ENCODE measurements at places on chromosomes 1 and 21.

- no peak for DNase-seq
Measured at GRCh38 chr1:42328047-42328625, 6.9 kb downstream of the FOXJ3 start.

DNA sequence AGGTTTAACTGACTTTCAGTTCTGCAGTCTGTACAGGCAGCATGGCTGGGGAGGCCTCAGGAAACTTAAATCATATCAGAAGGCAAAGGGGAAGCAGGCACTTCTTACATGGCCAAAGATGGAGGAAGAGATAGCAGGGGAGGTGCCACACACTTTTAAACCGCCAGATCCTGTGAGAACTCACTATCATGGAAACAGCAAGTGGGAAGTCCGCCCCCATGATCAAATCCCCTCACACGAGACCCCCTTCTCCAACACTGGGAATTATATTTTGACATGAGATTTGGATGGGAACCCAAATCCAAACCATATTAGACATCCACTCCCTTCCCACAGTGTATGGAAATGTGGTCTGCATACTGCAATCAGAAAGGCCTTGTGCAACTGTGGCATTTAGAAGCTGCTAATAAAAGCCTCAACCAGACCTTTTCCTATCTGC is 148.2 kb downstream of the FCRL5 start:
- no peak for DNase-seq

DNA sequence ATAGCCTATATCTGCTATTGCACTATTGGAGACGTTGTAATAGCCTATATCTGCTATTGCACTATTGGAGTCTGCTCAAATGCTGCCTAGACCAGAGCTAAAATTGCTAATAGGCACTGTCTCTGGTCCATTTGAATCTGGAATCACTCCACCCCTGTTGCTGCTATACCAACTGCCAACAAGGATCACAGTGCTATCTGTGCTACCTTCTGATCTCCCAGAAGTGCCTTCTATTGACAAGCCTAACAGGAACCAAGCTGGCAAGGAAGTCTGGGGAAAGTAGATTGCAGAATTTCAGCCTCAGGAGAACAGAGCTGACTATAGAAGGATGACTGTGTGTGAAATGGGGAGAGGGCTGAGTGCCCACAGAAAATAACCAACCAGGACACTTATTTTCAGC is 15.9 kb downstream of the RWDD3 start:
- no peak for DNase-seq

DNA sequence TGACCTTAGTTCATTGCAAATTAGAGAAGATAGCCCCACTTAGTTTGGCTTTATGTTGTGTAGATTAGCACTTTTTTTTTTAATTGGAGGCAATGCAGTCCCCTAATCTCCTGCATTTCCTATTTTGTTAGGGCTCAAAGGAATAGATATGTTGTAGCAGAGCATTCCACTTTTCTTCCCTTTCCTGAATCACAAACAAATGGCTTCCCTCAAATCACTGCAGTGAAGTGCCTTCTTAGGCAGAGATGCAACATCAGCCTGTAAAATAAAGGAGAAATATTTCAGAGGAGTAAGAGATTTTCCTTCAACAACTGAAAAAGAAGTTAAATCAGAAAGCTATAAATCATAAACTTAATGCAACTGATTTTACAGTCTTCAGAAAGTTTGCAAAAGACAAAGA is 271.8 kb upstream of the C1orf105 start:
- no peak for DNase-seq

DNA sequence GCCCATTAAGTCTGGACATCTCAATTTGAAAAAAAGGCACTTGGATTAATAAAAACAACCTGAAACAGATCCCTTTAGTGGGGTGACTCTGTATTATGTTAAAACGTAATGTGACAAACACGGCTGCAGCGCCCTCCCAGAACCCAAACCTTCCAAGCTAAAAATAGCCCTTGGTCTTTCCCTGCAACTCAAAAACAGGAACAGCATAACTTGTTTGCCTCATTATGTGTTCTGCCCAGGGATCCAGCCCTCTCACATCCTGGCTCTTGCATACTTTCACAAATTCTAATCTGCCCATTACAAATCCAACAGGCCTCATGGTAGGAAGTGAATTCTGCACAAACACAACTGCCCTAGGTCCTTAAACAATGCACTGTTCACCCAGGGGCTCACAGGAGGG is 94.7 kb upstream of the GADD45A start:
- peak; percentile 86 for DNase-seq

- DNase-seq, result no peak
Measured at GRCh38 chr21:16059981-16060380, 330.2 kb downstream of the USP25 start.

DNA sequence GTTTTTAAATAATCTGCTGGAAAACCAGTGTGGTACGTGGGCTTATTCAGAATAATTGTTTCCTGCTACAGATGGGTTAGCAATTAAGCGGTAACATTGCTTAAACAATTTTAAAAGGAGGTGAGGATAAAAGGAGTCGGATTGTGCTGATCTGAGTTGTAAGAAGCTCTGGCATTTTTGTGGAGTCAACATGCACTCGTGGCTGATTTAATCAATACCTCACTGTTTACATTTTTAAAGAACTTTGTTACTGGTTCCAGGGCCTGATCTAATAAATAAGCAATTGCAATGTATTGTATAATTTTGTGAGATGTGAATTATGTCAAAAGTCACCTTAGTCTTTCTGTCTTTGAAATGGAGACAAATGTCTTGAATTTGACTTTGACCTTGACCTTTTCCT is 474.0 kb downstream of the SETD4 start:
- no peak for DNase-seq

GRCh38 chr1:200265881-200266280 is 144.0 kb downstream of the ZNF281 start:
- DNase-seq, result no peak

DNA sequence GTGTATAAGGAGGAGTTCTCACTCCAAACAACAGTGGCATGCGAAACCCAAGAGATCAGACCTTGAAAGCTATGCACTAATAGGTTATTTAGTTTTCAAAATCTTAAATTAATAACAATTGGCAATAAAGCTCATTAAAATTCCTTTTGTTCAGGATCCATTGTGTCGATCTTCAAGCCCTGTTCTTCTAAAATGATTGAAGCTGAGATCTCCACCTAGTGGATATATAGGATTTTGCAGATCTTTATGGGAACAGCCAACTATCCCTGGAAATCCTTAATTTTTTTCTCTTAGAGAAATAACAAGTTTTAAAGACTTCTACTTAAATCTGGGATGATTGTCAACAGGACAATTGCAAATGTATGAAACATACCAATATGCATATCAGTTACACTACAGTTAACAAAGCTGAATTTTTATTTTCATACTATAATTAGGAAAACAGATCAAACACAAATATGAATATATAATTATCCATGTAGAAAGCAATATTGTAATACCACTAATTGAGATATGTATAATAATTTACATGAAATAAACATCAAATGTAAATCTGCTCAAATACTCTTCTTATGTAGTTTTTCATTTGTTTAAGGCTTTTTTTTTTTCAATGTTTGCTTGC is 43.3 kb downstream of the LRRC53 start:
- no peak for DNase-seq

DNA sequence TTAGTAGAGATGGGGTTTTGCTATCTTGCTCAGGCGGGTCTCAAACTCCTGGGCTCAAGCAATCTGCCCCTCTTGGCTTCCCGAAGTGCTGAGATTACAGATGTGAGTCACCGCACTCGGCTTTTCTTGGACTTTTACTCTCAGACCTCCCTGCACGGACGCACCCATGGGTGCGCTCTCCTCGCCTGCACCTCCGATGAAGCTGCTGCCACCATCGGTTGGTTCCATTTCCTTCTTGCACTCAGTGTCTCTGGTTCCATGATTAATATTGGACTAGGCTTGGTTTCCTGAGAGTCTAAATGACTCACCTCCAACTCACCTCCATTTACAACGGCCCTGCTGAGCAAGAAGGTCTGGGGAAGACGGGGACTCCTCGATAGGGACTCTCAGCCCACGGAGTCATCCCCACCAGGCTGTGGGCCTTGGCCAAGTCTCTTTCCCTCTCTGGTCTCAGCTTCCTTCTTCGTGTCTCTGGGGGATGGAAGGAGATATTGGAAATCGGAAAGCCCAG is 6.7 kb upstream of the TNFRSF8 start:
- DNase-seq, result no peak

DNA sequence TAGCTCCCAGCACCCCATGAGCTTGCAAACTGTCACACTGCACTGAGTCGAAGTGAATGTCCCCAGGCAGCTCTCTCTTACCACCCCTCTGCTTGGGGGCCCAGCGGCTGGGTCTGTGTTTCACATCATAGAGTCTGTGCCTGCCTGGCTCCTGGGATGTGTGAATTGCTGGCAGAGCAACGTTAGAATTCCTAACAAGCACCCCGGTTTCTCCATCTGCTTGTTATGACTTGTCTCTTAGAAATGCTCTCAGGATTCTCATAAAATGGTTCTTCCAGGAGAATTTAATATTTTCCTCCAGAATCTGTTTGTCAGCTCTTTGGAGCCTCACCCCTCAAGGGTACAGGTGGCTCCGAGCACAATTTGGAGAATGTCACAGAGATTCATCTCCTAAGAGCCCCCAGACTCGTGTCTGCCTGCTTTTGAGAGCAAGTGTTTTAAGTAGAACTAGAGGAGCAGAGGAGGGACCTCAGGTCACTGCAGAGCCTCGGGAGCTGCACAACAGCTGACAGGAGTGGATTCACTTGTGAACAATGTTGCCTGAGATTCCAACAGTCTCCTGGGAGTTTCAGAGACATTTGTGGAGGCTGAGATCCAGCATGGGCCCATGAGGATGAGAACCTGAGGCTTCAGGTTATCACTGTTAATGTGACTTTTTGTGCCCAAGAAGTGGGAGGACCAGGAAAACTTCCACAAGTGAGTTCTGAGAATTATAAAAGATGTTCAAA is 131.5 kb downstream of the KCNJ6 start:
- DNase-seq, result no peak

DNA sequence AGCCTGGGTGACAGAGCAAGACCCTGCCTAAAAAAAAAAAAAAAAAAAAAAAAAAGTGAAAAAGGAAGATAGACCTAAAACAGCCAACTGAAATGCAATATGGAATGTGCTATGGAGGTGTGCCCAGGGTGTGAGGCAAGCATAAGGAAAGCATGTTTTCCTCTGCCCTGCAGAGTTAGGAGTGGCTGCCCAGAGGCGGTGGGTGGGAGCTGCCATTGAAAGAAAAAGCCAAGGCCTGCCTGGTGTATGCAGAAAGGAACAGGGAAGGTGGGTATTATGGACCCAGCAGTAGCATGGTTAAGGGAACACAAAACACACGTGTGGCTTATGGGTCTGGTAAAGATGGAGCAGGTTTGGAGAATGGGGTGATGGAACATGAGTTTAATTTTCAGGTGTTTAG is 8.9 kb downstream of the CD244 start:
- no peak for DNase-seq

DNA sequence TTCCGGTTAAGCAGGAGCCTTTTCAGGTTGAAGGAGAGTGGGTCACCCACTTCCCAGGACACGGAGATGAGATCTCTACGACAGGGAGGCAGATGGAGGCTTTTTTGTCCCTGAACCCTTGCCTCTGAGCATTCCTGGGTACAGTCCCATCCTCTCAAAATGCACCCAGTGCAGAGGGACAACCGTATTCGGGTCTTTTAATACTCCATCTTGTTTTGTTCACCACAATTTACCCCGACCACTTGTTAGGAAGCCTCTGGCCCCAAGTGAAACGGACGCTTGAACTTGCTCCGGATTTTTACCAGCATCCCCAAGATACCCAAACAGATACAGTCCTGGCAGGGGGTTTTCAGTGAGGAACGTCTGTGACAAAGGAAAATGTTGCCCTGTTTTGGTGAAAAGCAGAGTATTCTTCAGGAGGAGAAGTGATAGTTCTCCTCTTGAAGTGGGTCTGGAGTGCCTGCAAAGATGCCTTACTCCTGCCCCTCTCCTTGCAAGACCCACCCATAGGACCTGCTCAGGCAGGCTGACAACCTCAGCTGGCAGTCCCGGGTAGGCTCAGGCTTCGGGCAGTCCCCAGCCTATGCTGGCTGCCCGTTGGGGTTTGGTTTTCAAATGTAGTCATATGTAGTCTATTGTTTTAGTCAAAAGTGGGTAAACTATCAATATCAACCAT is 669 bp upstream of the ARL8A start:
- no peak for DNase-seq

- DNase-seq, result no peak
Measured at GRCh38 chr1:45569962-45570581, 13.8 kb upstream of the NASP start.

- no peak for DNase-seq
Measured at GRCh38 chr1:209670441-209671082, 4.7 kb upstream of the G0S2 start.

DNA sequence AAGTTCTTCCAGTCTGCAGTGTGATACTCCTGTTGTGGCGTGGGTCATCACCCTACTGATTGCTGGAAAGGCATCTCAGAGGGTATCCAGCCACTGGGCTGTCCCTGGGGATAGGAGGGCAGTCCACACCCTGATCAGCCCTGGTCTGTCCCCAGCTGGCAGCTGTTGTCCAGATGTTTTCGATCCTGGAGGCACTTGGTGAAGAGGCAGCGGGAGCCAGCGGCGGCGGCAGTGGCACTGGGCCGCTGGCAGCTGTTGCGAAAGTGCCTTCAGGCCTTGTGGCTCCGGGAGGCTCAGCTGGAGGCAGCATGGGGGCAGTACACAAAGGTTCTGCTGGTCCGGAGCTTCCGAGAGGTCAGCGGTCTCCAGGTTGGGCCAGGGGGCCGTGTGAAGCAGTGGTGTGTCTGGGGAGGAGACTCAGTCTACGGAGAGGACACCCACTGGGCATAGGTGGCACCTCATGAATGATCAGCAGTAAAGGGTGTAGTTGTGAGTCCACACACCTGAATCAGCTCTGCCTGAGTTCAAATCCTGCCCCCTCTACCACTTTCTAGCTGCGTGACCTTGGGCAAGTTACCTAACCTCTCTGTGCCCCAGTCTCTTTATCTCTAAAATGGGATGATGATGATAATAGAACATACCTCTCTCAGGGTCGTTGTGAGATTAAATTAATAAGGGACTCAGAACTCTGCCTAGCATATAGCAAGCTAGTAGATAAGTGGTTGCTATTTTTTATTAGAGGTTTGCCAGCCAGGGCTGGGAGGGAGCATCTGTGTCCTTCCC is 6.1 kb downstream of the C1orf167 start:
- DNase-seq, result no peak

GRCh38 chr1:82946096-82946605 is 1052.8 kb downstream of the TTLL7 start:
- DNase-seq, result no peak

DNA sequence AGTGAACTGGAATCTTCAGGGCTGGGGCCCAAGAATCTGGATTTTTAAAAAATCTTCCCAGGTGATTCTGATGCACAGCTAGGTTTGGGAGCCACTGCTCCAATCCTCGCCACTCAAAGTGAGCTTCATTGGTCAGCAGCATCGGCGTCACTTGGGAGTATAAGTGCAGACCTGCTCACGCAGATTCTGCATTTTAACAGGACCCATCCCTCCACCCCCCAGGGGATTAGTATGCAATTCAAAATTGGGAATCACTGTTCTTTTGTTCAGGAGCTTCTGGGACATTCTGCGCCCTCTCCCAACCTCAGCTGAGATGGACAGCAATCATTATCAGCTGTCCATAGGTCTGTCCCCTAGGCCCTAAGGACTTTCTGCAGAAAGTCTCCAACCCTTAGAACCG is 53.5 kb downstream of the LGR6 start:
- DNase-seq, result no peak
